ENCODE measurements at places on chromosomes 16 and 17.

GRCh38 chr16:66199189-66199588 lies 167.3 kb upstream of the CDH5 start:
- no peak for DNase-seq

DNA sequence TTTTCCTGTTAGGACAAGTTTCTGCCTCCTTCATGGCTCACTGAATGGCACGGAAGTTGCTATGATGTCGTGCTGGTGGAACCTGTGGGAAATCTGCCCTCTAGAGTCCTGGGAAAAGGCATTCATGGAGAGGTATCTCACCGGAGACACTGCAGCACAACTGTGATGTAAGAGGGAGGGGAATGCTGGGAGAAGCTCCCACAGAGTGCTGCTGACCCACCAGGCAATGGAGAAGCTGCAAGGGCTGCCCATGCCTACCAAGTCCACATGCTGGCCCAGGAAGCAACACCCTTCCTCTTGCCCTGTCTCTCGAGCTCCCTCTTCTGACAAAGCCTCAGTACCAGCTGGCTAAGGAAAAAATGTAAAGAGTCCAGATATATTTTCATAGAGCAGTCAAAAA lies 45.2 kb upstream of the SLC5A11 start:
- DNase-seq, result no peak

GRCh38 chr17:42613699-42614295 lies 4.3 kb downstream of the TUBG1 start:
- no peak for DNase-seq

DNA sequence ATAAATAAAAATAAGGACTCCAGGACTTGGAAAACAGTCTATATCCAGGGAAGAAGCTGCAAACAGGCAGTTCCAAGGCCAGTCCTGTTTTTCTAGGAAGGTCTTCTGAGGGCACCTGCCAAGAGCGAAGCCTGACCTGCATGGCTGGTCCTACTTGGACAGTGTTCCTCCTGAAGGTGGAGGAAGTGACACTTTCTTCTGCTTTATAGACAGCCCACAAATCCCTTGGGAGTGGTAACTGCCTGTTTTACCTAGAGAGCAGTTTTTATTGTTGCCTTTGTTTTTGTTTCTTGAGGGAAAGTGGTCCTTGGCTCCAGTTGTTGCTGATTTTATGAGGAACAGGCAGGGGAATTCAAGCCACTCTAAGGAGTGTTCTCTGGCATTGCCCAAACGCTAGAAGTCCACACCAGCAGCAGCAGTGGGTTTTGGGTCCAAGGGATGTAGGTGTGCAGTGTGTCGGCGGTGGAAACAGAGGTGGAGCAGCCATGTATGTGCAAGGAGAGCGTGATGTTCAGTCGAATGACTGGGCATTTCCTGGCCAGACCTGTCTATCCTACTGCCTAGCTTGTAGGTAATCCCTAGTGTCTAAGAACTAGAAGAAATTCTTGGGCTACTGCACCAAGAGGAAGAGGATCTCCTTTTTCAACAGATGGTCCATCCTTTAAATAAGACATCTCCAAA lies 35.3 kb downstream of the LDHD start:
- no peak for DNase-seq

DNA sequence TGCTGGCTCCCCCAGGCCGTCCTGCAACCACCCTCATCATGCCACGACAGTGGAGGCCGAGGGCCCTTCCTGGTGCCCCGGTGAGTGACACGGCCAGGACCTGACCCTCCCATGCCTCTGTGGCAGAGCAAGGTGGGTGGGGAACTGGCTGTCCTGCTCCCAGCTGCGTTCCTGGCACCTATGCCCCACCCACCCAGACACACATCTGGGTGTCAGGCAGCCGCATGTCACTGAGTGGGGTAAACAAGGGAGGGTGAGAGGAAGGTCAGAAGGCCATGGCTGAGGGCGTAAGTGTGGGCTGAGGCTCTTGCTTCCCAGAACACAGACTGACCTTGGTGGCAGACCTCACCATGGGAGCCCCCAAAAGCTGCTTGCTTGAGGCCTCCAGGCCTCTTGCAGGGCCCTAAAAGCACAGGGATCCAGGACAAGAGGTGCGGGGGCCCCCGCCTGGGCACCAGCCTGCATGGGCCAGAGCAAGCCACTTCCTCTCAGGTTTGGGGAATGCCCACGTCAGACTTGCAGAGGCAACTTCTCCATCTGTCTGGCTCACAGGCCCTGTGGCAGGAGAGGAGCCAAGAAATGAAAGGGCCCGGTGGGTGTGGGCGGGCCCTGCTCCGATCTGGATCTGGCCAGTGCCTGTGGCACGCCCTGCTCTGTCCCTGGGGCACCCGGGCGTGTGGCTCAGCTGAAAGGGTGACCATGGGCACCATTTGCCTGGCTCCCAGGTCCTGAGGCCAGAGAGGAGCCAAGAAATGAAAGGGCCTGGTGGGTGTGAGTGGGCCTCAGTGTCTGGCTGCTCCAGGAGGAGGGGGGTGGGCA lies 3.9 kb upstream of the CCDC57 start:
- peak; percentile 92 for DNase-seq

DNA sequence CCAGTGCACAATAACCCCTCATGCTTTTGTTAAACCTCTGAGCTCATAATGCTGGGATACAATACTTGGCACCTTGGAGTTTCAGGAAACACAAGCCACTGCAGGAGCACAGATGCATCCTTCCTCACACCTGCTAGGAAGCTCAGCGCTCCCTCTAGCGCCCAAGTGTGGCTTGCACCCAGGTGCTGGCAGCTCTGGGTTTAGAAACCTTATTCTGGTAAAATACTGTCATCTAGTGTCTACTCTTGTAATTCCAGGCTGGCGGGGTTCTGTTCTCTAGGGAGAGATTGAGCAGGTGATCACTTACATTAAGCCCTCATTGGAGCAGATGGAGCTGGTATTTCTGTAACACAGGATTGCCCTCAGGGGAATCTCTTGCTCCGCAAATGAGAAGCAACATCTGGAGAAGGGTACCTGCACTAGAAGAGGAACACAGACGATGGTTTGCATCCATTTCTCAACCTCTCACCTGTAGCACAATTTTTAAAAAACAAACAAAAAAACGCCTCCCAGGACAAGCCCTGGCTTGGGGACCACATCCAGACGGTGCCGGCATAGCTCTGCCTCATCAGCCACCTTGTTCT lies 1.5 kb downstream of the CCL1 start:
- peak; percentile 94 for DNase-seq

GRCh38 chr17:75749545-75750389 lies 15.2 kb downstream of the GALK1 start:
- DNase-seq, result peak; percentile 95

GRCh38 chr16:85445064-85445778 lies 167.9 kb upstream of the GSE1 start:
- DNase-seq, result no peak

All from Right ventricle myocardium inferior (tissue), 1 donor.